Stimulated activated CD8-positive, alpha-beta memory T cell treated with anti-CD3 and anti-CD28 coated beads, Interleukin-15, amount 100 ng/mL, for 24 hours (primary cell): ENCODE measurements at places on chromosomes 16 and 17.

GRCh38 chr16:54026456-54026855, 260.1 kb downstream of the IRX3 start:
- no peak for DNase-seq

- no peak for DNase-seq
Observed at GRCh38 chr17:63395075-63395805, 50.9 kb downstream of the CYB561 start.

DNA sequence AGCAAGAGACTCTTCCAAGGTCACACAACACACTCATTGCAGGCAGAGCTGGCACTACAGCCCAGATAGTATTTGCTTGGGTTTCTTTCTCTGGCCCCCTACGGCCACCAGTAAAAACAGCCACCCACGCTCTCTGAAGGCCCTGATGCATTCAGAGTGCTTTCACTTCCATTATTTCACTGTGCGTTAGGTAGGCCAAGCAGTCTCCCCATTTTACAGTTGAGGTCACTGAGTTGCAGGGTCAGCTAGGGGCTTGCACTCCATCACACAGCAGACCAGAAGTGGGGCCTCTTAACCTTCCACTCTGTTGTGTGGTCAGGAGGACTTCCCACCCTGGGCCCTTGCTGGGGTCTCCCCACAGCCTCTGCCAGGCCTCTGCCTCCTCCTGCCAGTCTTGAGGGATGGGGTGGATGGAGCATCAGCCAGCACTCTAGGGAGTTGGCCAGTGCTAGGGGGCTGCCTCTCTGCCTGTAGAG, 2.5 kb downstream of the TBX21 start:
- DNase-seq = no peak

- DNase-seq = no peak
Observed at GRCh38 chr17:16878606-16879005, 93.3 kb downstream of the TNFRSF13B start.

DNA sequence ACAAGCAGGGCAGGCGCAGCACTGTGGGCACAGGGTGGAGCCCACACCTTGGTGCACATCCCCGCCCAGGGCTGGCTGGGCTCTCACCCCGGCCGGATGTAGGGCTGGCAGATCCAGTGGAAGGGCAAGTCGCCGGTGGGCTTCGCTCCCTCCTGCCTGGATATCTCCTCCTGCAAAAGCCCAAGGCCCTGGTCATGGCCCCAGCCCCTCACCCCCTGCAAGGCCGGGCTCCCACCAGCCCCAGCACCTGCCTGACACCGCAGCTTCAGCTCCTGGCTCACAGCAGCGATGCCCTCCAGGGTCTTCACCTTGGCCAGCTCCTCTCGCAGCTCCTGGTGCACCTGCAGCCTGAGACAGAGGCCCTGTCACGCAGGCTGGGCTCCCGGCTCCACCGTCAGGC, 5.0 kb downstream of the DUS1L start:
- no peak for DNase-seq

DNA sequence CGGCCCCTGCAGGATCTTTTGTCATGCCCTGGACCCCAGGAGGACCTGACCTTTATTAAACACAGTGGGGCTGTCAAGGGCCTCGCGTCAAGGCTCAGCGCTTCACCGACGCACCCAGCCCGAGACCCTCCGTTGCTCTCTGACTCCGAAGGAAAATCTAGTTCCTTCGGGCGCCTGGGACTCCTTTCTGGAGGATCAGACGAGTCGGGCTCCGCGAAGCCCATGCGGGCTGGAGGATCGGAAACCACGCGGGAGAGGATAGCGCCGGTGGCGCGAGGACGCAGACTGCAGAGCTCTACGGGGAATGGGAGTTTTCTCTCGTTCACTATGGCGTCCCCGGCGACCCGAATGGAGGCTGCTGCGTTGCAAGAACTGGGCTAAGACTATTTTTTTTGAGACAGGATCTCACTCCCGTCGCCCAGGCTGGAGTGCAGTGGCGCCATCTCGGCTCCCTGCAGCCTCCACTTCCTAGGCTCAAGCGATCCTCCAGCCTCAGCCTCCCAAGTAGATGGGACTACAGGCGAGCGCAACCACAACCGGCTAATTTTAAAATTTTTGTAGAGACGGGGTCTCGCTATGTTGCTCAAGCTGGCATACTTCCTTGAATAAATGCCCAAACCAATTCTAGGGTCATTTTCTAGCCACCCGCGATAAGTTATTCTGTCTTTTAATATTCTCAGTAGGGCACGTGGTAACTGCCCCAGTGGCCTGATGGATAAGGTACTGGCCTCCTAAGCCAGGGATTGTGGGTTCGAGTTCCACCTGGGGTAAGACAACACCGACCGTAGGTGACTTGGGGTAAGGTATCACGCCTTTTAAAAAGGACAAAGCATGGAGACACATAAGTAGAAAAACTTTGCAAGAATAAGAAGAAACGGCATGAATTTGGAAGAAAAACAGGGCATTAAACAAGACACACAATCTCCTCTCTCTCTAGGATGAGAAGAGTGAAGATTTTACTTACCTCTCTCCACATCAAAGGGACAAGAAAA, 5.5 kb downstream of the OR1F1 start:
- no peak for DNase-seq

- no peak for DNase-seq
Observed at GRCh38 chr17:68449021-68449739, 8.1 kb downstream of the WIPI1 start.

GRCh38 chr16:1073566-1074378, 1.2 kb downstream of the SSTR5 start:
- DNase-seq = no peak

DNA sequence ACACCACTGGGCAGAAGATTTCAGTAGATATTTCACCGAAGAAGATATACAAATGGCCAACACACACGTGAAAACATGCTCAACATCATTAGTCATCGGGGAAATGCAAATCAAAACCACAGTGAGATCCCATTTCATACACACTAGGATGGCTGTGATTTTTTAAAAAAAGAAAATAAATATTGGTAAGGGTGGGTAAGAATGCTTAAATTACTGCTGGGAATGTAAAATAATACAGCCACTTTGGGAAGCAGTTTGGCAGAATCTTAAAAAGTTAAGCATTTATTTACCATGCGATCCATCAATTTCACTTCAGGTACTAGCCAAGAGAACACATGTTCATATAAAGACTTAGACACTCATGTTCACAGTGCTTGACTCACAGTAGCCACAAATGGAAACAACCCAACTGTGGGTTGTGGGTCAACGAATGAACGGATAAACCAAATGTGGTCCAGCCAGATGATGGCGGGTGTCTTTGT, 6.5 kb upstream of the C16orf74 start:
- DNase-seq = no peak

- DNase-seq = no peak
Observed at GRCh38 chr17:71790791-71791190, 330.0 kb upstream of the SOX9 start.

- no peak for DNase-seq
Observed at GRCh38 chr16:11138769-11139325, 117.2 kb downstream of the SOCS1 start.

DNA sequence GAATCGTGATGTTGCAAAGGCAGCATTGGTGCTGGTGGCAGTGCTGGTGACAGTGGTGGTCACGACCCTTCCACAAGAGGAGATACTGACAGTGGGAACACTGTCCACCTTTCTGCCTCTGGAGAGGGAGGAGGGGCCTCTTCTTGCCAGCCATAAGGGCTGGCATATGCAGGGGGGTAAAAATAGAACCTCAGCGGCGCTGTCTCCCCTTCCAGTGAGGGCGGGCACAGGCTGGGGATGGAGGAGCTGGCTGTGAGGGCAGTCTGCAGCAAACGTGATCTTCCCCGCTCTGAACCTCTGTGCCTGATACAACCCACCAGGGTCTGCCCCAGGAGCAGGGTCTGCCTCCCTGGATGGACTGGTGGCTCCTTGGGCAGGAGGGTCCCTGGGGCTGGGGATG, 3.4 kb downstream of the RAP1GAP2 start:
- no peak for DNase-seq

DNA sequence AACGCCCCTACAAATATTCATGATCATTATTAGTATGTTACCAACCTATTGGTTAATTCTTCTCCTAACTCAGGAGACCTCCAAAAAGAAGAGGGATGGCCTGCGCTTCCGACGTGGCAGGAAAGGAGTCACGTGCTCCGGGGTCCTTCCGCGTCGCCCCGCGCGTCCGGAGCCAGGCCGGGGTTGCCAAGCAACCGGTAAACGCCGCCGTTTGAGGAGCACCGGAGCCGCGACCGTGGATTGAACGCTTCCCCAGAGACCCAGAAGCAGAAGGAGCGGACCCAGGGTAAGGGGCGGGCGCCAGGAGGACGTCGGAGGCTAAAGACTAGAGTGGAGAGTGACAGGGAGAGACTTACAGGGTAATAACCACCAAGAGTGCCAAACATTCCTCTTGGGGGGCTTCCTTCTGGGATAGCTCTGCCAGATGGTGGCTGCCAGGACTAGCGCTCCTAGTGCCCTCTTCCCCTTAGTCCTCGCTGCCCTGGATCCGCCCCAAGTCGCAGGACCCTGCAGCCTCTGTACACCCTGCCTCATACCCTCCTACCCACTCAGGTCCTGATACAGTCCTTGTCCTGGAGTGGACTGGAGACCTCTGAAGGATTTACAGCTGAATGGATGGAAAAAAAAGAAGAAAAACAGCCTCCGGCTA, at the start of gene DNAI2:
Gene DNAI2 (plus strand): TSS at position 175 of the 649 bp plus-strand sequence. CDS start 7,584 bp downstream, outside the sequence.
- DNase-seq = no peak

- DNase-seq = no peak
Observed at GRCh38 chr16:14196539-14196938, 125.4 kb downstream of the MRTFB start.

GRCh38 chr16:9134306-9134705, 42.9 kb downstream of the HAPSTR1 start:
- no peak for DNase-seq

DNA sequence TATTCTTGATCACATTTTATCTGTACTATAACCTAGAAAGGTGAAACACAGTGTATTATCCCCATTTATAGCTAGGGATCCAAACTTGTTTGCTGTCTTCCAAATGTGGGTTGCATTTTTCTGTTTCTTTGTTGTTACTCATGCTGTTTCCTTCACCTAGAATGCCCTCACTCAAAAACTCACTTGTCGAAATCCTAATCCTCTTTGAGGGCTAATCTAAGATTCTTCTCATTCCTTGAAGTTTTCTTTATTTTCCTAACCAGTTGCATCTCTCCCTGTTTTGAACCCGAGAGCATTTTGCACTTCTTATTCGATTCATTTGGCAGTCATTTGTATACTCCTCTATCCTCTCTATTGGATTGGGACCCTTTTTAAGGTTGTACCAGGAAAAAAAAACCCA, 9.6 kb downstream of the CALCOCO2 start:
- DNase-seq = no peak

- DNase-seq = no peak
Observed at GRCh38 chr17:54947396-54947795, 21.1 kb downstream of the COX11 start.

GRCh38 chr17:49572806-49573420, 2.8 kb upstream of the NXPH3 start:
- no peak for DNase-seq

GRCh38 chr17:16880843-16881230, 91.1 kb downstream of the TNFRSF13B start:
- no peak for DNase-seq

- no peak for DNase-seq
Observed at GRCh38 chr17:32962320-32962711, 29.3 kb upstream of the SPACA3 start.

DNA sequence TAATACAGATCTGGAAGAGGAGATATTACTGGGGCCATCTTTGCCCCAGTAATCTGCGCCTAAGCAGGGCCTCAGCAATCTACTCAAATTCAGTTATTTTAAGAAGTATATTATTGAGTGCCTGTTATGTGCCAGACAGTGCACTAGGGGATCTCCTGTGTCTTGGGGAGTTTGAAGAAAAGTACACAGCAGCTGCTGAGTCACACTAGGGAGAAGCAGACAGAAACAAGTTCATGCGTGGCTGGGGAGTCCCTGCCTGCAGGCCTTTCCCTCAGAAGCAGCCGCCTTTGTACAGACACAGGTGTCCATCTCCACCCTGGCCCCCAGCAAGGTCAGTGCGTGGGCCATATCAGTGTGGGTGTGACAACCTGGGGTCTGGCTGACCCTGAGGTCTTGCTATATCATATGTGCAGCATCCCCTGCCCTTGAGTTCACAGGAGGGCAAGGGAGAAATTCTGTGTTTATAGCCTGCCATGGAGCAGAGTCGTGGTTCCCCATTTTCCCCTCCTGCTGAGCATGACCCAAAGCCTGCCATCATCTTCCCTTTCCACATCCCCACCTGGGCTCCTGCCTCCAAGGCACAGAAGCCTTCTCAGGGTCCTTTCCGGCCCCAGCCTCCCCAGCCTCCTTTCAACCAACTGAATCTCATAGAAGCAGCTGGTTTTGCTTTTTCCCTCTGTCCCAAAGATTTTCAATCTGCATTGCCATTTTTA, 229.9 kb upstream of the SDK2 start:
- no peak for DNase-seq

DNA sequence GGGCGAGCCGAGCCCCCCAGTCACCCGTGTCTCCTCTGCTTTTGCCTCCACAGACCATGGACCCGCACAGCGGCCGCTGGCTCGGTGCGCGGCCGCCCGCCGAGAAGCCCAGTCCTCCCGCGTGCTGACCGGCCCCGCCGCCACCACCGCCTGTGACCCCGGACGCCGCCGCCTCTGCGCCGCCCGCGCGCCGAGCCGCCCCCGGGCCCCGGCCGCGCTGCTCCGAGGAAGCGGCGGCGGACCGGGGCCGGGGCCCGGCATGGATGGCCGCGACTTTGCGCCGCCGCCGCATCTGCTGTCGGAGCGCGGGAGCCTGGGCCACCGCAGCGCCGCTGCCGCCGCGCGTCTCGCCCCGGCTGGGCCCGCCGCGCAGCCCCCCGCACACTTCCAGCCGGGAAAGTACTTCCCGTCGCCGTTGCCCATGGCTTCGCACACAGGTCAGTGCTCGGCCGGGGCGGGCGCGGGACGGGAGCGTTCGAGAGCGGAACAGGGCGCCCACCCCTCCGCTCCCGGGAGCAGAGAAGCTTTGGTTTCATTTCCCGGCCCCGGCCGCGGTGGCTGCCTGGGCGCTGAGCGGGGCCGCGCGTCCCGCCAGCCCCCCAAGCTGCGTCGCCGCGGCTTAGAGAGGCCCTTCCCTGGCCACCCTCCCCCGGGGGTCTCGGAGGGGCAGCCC, 4.4 kb downstream of the BAHCC1 start:
- DNase-seq = no peak

GRCh38 chr17:59845595-59846393, 46.9 kb downstream of the TUBD1 start:
- DNase-seq = no peak

DNA sequence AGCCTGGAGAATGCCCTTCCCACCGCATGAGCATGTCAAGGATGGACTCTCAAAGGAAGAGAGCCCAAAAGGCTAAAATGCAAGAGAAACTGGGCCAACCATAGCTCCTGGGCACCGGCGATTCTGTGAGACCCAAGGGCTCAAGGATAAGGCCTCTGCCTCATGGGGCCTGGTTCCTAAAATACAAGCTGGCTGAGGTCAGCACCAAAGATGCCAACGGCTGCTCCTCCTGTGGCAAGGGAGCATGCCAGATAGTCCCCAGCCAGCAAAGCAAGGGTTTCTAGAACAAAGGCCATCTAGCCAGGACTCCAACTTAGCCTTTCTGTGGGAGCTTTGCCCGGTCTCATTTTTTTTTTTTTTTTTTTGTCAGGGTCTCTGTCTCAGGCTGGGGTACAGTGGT, 20.1 kb downstream of the GPRC5B start:
- no peak for DNase-seq
